ENCODE measurements at places on chromosomes 12 and 14.

DNA sequence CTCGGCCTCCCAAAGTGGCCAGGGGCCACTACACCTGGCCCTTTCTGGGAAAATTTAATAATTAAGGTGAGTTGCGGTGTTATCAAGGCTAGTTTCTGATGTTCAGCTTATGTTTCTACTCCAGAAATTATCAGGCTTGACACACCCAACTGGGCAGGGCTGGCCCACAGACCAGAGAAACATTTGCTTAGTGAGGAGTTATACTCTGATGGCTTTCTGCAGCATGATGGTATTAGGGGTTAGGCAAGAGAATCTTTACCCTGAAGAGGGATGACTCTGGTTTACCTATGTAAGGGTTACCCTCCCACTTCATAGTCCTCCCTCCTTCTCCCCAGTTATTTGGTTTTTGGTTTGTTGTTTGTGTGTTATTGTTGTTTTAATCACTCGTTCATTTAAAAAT lies 24.5 kb upstream of the HECTD1 start:
- DNase-seq = no peak

- peak; percentile 27 for DNase-seq
Measured at GRCh38 chr12:2637371-2637770, 157.4 kb upstream of the FKBP4 start.

DNA sequence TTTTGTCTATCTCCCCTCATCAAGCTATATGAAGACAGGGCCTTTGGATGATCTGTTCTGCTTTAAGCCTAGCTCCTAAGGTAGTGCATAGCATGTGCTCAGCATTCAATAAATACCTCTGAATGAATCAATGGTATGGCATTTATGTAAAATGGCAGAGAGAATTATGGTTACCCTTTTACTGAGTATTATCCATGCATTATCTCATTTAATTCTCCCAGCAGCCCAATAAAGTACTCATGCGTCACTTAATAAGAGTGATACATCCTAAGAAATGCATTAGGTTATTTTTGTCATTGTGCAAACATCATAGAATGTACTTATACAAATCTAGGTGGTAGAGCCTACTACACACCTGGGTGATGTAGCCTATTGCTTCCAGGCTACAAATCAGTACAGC lies 269.7 kb downstream of the KSR2 start:
- DNase-seq = no peak

GRCh38 chr12:92007787-92008186 lies 137.9 kb downstream of the BTG1 start:
- no peak for DNase-seq

DNA sequence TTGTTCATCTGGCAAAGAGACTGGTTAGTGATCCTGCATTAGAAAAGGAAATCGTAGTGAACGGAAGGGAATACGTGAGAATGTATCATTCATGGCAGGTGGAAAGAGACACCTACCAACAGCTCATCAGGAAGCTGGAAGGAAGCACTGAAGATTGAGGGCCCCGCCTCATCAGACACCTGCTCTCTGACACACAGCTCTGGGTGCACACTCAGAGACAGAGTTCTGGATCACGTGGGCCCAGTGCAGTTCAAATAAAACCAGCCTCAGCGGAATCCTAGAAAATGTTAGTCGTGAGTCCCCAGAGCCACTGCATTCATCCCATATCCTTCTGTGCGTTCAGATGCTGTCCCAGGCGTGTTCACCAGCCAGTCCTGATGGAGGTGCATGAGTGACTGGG lies 129.7 kb downstream of the GLT1D1 start:
- no peak for DNase-seq

- DNase-seq = no peak
Measured at GRCh38 chr14:55389330-55389729, 22.3 kb downstream of the ATG14 start.

DNA sequence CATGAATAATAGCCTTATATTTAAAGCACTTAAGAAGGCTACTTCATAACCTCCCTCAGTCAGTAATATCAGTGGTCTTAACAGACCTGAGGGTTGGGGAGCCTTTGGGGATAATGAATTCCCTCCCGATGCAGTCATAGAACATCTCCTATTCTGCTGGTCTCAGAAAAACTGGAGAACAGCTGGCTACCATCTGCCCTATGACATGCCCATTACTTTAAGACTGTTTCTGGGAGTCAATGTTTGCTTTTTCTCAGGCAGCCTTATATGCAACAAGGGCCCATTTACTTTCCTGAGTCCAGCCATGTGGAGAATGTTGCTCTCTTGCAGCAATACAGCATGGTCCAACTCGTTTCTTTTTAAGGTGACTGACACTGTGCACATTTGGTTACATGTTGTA lies 161.7 kb upstream of the PARP11 start:
- DNase-seq = no peak

GRCh38 chr12:27937768-27938167 lies 34.8 kb downstream of the PTHLH start:
- no peak for DNase-seq

DNA sequence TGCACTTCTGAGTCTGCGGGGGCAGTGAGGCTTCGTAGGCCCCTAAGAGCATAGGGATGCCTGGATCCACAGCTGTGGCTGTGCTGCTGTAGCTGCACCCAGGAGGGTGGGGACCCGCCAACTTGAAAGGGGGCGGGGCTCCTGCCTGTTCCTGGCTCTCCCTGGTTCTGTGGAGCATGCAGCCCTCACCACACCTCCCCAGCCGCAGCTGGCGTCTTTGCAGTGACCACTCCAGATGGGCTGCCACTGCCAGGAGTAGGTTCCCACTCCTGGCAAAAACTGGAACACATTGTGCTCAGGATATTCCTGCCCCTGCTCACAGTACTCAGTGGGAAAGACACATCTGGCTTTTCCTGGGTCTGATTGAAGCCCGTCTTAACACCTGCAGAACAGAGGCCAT lies 35.8 kb downstream of the TIMELESS start:
- no peak for DNase-seq

GRCh38 chr12:120367924-120368788 lies 808 bp downstream of the MSI1 start:
- no peak for DNase-seq

- no peak for DNase-seq
Measured at GRCh38 chr12:108076556-108076955, 52.5 kb upstream of the WSCD2 start.

DNA sequence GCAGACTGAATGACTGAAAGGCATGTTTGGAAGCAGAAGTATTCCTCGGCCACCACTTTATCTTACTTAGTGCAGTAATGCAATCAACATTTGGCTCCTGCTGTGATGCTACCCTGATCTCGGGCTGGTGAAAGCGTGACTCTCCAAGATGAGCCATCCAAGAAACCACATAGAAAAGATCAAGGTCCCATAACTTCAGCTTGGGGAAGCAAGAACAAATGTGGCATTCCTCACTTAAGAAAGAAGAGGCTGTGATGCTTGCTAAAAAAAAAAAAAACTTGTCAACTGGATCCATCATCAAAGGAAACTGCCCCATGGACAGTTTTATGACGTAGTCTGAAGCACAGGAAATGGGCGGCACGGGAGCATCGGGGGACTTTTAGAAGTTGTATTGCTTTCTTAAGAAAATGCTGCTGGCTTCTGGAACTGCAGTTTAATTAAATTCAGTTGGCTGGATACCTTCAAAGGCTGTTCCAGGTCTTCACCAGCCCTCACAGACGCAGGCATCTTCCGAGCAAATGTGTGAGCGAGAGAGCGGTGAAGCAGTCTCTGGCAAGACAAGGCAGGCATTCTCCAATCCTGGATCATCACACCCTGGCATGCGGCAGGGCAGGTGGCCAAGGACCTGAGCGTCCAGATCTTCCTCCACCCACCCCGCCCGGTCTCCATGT lies 38.2 kb upstream of the MAP1LC3B2 start:
- no peak for DNase-seq

GRCh38 chr14:80385336-80385735 lies 174.0 kb upstream of the DIO2 start:
- DNase-seq = no peak

DNA sequence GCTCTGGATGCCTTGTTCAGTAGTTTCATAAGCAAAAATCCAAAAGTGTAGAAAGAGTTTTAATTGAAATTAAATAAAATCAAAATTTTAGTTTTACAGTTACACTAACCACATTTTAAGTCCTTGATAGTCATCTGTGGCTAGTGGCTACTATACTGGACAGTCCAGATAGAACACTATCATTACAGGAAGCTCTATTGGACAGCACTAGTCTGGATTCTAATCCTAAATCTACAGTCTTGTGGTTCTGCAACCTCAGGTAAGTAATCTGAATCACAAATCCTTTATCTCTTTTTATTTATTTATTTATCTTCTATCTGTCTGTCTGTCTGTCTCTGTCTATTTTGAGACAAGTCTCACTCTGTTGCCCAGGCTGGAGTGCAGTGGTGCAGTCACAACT lies 18.0 kb downstream of the RAP1B start:
- no peak for DNase-seq

DNA sequence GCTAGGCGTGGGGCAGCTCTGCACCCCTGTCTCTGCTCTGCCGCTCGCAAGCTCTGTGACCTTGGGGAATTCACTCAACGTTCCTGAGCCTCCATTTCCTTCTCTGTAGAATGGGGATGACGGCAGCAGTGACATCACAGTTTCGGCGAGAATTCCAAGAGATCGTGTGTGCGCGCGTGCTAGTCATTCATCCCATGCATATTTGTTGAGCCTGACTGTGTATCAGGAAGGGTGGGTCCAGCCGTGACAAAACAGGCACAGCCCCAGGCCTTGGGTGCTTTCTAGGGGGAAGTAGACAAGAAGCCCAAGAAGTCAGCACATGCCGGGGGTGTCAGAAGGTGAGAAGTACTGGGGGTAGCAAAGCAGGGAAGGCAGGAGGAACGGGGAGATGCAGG lies 145.6 kb upstream of the NCOR2 start:
- peak; percentile 88 for DNase-seq

DNA sequence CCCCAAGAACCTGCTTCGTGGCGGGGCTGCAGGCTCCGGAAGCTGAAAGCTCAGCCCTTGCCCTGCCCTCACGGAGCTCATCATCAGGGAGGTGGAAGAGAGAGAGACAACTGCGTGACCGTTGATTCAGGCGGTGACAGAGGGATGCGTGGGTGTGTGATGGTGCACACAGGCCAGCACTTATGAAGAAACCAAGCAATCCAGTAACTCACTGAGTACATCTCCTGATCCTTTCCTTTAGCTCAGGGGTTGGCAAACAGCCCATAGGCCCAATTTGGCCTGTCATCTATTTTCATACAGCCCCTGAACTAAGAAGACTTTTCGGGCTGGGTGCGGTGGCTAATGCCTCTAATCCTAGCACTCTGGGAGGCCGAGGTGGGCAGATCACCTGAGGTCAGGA lies 49.9 kb downstream of the TESC start:
- no peak for DNase-seq

GRCh38 chr12:42507081-42507480 lies 82.5 kb downstream of the PRICKLE1 start:
- DNase-seq = no peak

- DNase-seq = no peak
Measured at GRCh38 chr12:24553259-24553658, 395.6 kb downstream of the BCAT1 start.

DNA sequence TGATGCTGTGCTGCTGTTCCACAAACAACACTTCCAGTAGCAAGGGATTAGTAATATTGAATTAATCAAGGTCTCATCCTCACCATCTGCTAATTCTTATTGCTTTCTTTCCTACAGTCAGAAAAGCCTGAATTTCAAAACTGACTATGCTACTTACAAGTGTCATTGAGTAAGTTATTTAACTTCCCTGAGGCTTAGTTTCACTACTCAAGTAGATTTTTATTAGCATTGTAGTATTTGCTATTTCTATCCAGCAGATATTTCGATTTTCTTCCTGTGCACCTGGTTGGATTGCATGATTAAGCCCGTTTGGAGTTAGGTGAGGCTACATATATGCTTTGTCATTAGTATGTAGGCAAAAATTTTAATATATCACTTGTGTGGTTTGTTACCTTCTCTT lies 591.5 kb downstream of the TRHDE start:
- no peak for DNase-seq

- no peak for DNase-seq
Measured at GRCh38 chr12:89176676-89177075, 175.6 kb downstream of the DUSP6 start.

GRCh38 chr12:130705178-130705822 lies 10.8 kb downstream of the RIMBP2 start:
- no peak for DNase-seq

- DNase-seq = no peak
Measured at GRCh38 chr12:17214929-17215328, 609.0 kb upstream of the LMO3 start.

DNA sequence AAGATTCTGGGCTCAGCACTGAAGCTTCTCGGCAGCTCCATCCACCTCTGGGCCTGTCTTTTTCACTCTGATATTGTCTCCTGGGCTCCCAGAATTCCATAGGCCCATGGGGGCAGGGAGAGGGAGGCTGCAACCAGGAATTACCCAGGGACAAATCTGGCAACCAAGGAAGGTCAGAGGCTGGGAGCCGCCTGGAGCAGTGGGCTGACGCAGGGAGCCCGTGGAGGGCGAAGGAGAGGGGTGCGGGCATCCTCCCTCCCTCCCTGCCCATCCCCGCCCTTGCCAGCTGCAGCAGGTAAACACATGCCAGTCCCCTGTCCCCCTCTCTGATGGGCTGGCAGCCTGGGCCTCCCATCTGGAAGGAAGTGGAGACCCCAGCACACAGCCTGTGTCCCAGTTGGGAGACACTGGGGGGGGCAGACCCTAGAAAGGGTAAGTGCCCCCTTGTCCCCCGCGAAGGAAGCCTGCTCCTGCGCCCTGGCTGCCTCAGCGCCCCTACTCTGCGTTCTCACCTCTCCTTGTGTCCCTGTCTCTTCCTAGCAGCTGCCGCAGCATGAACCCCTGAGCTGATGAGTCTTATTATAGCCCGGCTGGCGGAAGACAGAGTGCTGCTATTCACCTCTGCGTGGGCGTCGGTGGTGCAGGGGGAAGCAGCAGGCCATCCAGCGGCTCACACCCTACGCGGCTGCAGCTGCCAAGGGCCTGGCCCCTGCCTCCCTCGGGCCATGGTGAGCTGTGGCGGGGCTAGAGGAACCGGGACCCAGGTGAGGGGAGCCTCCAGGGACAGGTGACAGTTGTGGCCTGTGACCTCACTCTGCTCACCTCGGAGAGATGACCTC lies 6.7 kb downstream of the LRTM2 start:
- DNase-seq = no peak

GRCh38 chr12:60021235-60021634 lies 425.4 kb downstream of the SLC16A7 start:
- no peak for DNase-seq

GRCh38 chr14:71521238-71522135 lies 410.7 kb upstream of the RGS6 start:
- no peak for DNase-seq

DNA sequence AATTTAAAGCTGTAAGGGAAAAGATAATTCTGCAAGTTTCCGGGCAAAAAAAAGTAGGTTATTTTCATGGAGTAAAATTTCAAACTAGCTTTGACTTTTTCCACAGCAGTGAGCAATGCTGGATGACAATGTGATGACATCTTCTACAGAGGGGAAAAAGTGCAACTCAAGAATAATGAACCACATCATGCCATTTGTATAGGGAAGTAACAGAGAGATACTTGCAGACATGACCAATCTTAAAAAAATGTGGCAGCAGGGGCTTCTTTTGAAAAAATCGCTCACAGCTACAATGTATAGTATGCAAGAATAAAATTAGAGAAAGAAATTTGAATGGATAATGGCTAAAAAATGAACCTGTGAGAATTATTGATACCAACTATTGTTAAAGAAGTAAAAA lies 115.5 kb downstream of the DHRS2 start:
- DNase-seq = no peak

GRCh38 chr14:62626416-62626815 lies 418.8 kb downstream of the KCNH5 start:
- DNase-seq = no peak

GRCh38 chr14:103023881-103024473 lies 33.4 kb downstream of the CDC42BPB start:
- DNase-seq = no peak

GRCh38 chr12:19620222-19620621 lies 180.9 kb downstream of the AEBP2 start:
- DNase-seq = no peak
